ENCODE measurements at places on chromosomes 5 and 9. TPM values are rescaled to one million over a fixed set of nuclear protein-coding genes. Genes with fewer than 3 reads are reported as not detected.

Gene IFNK
- total RNA-seq = not detected

GRCh38 chr9:98603821-98604383 is 104.8 kb downstream of the GABBR2 start:
- DNase-seq = no peak

DNA sequence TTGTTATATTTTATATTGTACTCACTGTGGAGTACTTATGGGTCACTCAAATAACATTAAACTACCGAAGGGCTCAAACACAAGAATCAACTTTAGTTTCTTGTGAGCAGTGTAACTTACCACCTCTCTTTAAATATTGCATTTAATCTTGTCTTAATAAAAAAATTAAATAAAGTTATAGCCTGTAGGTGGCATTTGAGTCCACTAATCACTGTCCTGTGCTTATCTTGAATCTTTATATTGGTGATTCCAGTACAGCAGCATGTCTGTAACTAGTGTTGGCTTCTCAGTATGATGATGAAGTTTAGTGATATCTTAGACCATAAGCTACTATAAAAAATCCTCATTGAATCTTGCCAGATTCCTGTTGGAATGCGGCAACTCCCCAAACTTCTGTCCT is 313.8 kb downstream of the FAM170A start:
- no peak for DNase-seq

Gene CER1
- total RNA-seq = not detected

Gene PSAT1
- 70.3 TPM for total RNA-seq

DNA sequence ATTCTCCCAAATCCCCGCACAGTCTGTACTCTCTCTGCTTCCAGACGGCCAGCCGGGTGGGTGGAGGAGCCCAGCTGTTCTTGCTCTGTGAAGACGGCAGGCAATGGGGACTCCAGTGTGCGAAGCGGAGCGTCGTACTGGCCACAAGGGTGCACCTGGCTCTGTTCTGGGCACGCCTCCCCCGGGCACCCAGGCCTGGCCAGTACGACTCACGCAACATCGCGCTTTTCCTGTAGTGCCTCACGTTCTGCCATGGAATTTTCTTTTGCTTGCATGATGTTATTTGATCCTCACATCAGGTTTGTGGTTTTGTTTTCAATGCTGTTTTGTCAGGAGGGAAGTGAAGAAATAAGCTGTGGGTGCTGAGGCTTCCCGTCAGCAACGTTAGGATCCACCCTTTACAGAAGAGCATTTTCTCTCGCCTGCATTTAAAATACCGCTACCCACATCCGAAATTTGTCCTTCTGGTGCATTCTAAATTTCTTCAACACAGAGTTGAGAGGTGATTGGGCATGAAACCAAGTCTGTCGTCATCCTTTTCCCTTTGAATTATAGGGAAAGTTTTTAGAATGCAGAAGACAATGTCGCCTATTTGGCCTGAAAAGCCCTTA is 311.7 kb downstream of the TRIM36 start:
- DNase-seq = no peak

DNA sequence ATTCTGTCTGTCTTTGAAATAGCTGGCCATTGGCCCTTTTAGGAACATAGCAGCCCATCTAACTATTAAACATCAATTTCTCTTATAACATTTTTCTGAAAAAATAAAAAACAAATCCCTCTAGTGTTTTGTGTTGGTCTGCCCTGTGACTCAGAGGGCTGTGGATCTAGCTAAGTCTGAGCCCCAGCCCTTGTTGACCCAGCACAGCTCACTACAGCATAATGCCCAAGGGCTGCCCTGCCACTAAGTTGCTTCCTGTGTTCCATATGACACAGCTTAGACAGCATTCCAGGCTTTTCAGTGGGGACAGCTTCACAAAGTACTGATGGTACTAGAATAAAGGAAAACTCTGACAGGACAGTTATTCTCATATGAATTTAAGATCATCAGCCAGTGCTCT is 136.0 kb downstream of the SCAMP1 start:
- no peak for DNase-seq

DNA sequence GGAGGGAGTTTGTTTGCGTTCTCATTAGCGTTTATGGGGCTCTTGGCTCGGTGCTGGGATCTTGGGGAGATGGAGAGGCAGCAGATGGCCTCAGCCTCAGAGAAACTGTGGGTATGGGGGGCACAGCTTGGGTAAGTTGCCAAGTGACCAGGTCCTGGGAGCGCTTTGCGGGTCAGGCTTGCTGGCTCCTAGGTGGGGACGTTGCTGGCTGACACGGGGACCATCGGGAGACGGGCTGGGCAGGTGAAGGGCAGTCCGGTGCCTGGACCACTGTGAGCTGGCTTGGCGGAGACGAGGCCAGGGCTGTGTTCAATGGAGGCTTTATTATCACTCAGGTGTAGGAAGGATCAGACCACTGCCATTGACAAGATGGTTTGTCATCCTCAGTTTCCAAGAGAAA is 30.0 kb downstream of the FGD3 start:
- DNase-seq = no peak

- no peak for DNase-seq
Measured at GRCh38 chr9:100445161-100445902, 18.4 kb downstream of the MSANTD3 start.

- DNase-seq = no peak
Measured at GRCh38 chr5:107893642-107894041, 222.9 kb upstream of the EFNA5 start.

Gene MUSK
- total RNA-seq = not detected

GRCh38 chr5:14286574-14287421 is 143.7 kb downstream of the TRIO start:
- DNase-seq = no peak

Gene CCDC192
- not detected for total RNA-seq

GRCh38 chr9:15139469-15139868 is 167.5 kb downstream of the TTC39B start:
- DNase-seq = no peak

Gene OLFML2A
- 4.3 TPM for total RNA-seq

Gene SLCO6A1
- total RNA-seq = not detected

DNA sequence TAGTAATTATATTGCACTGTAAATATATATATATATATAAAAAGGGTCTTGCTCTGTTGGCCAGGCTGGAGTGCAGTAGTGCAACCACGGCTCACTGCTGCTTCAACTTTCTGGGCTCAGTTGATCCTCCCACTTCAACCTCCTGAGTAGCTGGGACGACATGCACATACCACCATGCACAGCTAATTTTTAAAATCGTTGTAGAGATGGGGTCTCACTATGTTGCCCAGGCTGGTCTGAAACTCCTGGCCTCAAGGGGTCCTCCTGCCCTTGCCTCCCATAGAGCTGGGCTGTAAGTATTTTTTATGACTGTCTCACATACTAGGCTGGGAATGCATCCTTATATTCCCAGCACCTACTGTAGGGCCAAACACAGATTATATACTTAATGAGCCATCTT is 11.9 kb downstream of the PSMD5 start:
- DNase-seq = no peak

DNA sequence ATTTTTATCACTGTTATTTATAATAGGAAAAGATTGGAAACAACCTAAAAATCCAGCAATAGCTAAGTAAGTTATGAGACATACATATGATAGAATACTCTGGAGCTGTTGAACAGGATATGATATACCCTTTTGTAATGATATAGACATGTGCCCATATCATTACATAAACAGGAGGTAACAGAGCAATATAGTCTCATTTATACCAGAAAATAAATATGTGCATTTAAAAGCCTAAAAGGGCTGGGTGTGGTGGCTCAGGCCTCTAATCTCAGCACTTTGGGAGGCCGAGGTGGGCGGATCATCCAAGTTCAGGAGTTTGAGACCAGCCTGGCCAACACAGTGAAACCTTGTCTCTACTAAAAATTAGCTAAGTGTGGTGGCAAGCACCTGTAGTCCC is 2.3 kb upstream of the FABP6 start:
- no peak for DNase-seq

- peak; percentile 6 for DNase-seq
Measured at GRCh38 chr5:167730121-167730520, 561.3 kb upstream of the WWC1 start.

Gene IL31RA
- total RNA-seq = not detected

Gene FASTKD3
- 5.1 TPM for total RNA-seq

Gene PCDHB2
- total RNA-seq = not detected

DNA sequence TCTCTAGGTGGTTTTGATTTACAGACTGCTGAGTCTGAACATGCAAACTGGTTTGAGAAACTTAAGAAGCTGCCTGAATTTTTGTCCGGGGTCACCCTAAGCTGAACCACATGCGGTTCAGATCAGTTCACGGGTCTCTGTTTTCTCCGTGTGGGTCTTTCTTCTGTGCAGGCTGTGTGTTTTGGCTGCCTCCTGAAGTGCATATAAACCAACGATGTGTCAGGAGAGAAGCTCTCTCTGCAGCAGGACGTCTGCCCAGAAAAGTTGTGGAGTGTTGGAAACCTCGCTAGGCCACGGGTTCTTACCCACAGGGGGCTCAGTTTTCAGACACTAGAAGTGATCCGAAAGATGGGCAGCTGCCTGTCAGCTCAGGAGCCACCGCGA is 364.2 kb downstream of the IRX2 start:
- no peak for DNase-seq

DNA sequence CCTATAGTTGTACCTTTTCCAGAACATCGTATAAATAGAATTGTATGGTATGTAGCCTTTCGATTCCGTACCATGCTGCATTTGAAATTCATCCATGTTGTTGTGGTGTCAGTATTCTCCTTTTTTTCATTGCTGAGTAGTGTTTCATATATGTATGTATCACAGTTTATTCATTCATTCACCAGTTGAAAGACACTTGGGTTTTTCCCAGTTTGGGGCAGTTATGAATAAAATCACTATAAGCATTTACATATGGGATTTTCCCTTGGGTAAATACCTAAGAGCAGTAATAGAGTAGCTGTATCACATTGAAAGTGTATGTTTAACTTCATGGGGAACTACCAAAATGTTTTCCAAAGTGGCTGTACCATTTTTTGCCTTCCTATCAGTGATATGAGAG is 16.1 kb upstream of the FKTN start:
- DNase-seq = no peak

GRCh38 chr5:79595086-79595485 is 17.2 kb upstream of the TENT2 start:
- DNase-seq = no peak

Gene PCDHGA2
- total RNA-seq = not detected

Gene SOX30
- not detected for total RNA-seq

- DNase-seq = no peak
Measured at GRCh38 chr5:135743705-135744411, 90.6 kb upstream of the SLC25A48 start.

DNA sequence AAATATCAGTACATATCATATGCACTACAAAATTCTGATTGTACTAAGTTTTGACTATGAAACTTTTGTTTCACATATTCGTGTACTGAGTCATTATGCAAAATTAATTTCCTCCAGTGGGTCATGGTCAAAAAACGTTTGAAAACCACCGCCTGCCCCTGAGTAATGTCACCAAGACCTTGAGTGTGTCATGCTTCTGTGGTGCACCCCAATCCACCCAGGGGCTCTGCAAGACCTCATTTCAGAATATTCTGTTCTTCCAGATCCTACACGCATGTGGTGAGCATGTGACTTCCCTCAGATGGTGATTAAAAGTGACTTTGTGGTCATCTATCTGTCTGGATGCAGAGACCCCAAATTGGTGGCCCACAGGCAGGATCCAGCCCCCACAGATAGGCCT is 31.0 kb downstream of the ABLIM3 start:
- DNase-seq = no peak

Gene DIRAS2
- 8.6 TPM for total RNA-seq

Gene SLC6A18
- not detected for total RNA-seq

DNA sequence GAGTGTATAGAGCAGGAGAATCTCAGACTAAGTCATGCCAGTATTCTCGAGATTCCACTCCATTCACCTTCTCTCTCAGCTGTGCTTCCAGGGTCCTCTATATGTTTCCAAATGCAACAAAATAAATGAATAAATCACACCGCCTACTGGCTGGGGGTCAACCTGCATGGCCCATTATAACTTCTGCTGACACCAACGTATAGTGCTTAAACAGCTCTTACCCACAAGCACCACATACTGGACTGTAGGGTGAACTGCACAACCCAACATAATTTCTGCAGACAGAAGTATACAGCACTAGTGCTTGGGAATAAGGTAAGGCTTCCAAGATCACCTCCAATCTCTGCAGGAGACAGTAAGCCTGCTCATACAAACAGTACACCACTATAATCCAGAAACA is 33.1 kb upstream of the HTR4 start:
- DNase-seq = peak; percentile 21

DNA sequence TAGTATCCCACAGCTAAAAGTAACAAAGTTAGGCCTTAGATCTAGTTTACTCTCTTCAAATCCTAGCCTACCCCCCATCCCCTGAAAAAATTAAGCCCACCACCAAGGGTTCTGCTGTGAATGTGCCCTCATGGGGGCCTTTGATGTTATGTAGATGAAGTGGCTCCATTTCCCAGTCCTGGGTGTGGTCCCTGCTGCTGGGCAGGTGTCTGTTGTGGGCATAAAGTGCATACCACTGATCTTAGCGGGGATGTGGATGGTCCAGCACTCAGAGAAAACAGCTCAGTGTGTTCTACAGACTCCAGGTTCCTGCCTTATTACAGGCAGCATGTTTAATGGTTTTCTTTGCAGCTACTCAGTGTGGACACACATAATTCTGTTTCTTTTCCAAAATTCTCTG is 1.9 kb downstream of the PCBD2 start:
- no peak for DNase-seq

GRCh38 chr5:120677481-120677880 is 213.4 kb downstream of the PRR16 start:
- DNase-seq = no peak

DNA sequence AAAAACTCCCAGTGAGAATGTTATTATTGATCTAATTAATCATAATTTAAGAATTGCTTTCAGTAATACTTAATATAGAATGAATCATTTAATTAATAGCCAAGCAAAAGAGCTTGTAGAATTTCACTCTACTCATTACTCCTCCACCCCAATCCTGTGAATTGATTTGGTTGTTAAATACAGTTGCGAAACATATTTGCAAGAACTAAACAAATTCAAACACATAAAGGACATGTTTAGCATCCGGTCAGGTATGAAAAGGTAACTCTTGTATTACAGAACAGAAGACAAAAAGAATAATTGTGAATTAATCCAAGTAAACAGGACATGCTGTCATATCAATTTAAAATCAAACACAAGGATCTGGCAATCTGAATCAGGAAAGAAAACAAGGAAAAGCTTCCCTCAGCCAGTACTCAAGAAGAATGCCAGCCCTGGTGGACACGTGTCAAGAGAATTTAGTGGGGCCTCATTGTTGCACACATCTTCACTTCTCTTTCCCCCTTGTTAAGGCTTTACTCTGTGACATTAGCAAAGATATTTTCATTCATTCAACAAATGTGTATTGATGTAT is 89.4 kb upstream of the SLC12A2 start:
- no peak for DNase-seq

DNA sequence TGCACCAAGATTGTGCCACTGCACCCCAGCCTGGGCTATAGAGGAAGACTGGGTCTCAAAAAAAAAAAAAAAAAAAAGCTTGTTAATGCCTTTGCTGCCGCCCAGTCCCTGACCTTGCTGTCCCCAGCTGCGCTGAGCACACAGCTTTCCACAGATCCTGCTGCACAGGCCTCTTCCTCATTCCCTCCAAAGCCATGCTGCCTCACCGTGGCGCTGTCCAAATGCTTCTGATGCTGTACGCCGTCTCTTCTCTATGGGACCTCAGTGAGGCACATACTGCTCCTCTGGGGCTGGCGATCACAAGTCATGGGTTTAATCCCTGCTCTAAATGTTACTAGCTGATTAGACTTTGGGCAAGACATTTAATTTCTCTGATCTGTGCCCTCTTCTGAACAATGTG is 234.1 kb downstream of the FBXL7 start:
- no peak for DNase-seq

- no peak for DNase-seq
Measured at GRCh38 chr5:156896546-156896945, 46.5 kb downstream of the PPP1R2B start.

Gene NACC2
- 20.2 TPM for total RNA-seq
